ENCODE measurements at places on chromosomes 1 and 21.

GRCh38 chr1:150444232-150444631, 43.0 kb upstream of the TARS2 start:
- DNase-seq, result no peak

DNA sequence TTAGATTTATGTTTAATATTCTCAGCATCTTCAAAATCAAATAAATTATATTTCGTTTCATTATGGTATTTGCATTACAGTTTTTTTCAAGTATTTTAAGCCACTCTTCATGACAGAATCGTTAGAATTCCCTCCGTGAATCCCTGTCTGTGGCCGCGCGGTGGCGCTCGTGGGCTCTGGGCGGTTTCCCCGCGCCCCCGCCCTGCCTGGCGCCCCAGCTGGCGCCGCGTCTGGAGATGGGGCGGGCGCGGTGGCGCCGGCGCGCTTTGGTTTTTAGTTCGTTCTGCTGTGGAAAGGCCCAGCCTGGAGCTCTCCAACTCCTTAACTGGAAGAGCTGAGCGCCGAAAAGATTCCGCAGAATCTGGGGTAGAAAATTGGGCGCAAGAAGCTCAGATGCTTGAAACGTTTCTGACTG, 25.7 kb downstream of the PRMT2 start:
- DNase-seq, result peak; percentile 71

- no peak for DNase-seq
These were observed 3.0 kb upstream of the SMYD2 start for GRCh38 chr1:214277704-214278635.

- DNase-seq, result no peak
These were observed 226.4 kb downstream of the S1PR1 start for GRCh38 chr1:101463195-101463594.

DNA sequence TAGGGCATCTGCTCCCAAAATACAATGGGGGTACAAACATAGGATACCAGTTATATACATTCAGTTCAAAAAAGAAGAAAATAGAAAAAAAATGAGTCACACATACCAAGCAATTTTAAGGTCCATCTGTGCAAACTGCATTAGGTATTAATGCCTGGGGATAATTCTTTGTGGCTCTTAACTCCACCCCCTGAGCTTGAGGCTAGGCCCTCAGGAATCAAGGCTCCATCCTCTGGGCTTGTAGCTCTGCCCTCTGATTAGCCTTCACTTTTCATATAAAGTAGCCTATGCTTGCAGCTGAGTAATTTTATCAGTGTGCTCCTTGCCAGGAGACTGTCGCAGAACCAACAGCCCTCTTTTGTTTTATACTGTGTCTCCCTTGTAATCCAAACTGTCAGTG, 69.9 kb upstream of the BACE2 start:
- no peak for DNase-seq
